Ovary (tissue), 10 donors: ENCODE measurements at places on chromosomes 3 and 15. TPM values are rescaled to one million over a fixed set of nuclear protein-coding genes. Genes with fewer than 3 reads are reported as not detected.

GRCh38 chr15:40680151-40680550 is 14.8 kb upstream of the RAD51 start:
- DNase-seq: no peak

GRCh38 chr15:23760024-23760423 is 72.9 kb upstream of the NDN start:
- DNase-seq: no peak

GRCh38 chr3:110436209-110436608 is 635.4 kb upstream of the NECTIN3 start:
- no peak for DNase-seq

The FETUB gene
- not detected for total RNA-seq

The XIRP1 gene
- not detected for total RNA-seq

DNA sequence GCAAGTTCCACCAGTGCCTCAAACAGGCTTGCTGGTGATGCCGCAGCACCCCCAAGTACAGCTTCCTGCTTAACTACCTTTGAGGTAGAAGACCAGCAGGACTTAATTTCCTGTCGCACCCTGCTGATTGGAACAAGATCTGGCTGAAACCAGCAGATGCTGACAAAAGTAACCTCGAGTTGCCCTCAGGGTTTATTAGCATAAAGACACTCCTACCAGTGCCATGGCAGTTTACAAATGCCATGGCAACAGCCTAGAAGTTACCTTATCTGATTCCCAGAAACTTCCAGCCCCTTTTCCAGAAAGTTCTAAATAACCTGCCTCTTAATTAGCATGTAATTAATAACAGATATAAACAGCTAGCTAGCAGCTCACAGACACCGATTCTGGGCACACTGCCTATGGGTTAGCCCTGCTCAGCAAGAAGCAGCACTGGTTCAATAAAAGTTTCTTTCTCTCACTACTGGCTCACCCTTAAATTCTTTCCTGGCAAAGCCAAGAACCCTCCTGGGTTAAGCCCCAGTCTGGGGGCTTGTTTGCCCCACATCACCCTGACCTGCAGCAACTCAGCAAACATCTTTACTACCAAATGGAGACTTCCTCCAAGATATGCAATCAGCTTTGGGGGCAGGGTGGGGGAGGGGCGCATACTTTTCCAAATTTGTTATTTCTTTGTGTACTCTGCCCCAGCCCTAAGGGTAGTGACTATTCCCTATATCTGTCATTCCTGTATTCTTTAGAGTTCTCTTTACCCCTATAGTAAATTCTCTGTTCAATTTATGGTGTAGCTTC is 54.2 kb downstream of the MAP4 start:
- DNase-seq: no peak

DNA sequence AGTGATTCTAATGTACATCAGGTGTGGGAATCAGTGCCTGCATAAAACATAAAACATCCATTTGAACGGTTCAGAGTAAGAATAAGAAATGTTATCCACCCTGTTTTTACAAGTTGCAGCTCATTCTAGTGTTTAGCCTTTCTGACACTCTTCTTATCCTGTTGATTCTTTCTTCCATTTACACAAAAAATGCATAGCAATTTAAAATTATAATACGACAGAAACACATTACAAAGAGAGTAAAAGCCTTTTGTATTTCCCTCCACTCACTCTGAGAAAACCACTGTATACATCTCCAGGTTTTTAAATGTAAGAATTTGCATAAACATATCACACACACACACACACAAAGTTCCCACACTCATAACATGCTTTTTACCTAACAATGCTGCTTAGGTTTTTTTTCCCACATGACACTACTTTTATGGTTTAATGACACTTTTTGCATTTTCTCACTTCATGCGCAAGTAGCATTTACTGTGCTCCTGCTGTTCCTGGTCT is 199.8 kb downstream of the CNTN6 start:
- DNase-seq: no peak

DNA sequence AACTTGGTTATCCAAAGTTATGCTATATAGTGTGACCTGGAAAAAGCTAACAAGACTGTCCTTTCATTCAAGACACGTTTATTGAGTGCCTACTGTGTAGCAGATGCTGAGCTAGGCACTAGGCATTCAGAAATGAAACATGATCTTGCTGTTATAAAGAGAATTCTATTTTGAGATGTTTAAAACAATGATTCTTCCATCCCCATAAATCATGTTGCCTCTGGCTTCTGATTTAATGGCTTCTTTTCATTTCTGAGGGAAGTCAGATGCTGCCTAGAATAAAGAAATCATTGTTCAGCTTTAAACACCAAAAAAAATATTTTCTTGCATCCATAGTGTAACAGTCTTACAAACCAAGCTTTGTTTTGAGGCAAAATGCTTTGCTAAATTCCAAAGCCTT is 620.9 kb upstream of the UBE2E2 start:
- no peak for DNase-seq

The C3orf62 gene
- 6.7 TPM for total RNA-seq

The PCYT1A gene
- total RNA-seq: 32.7 TPM

The SLC2A2 gene
- total RNA-seq: not detected

The P2RY1 gene
- total RNA-seq: 9.5 TPM

The METTL6 gene
- total RNA-seq: 21.7 TPM

The TM4SF4 gene
- not detected for total RNA-seq

The LRRK1 gene
- total RNA-seq: 19.4 TPM

DNA sequence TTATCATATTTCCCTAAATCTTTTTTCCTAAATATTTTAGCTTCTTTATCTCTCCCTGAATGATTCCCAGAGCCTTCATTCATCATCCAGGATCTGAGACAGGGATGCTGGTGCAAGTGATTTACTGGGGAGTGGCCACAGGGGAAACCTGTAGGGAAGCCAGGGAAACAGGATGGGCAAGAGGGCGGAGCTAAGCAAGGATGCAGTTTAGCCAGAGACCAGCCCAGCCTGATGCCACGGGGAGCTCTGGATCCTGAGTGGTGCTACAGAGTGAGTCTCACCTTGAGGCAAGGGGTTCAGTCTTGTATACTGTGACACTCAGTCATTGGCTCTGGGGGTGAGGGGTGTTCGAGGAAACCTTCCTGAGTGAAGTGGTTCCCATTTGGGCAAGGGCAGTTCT is 39.7 kb upstream of the LRRFIP2 start:
- DNase-seq: no peak

- DNase-seq: no peak
These were observed 1.1 kb upstream of the SETD5 start for GRCh38 chr3:9396301-9396631.

The RARB gene
- total RNA-seq: 13.4 TPM

The HESX1 gene
- total RNA-seq: 1.3 TPM

DNA sequence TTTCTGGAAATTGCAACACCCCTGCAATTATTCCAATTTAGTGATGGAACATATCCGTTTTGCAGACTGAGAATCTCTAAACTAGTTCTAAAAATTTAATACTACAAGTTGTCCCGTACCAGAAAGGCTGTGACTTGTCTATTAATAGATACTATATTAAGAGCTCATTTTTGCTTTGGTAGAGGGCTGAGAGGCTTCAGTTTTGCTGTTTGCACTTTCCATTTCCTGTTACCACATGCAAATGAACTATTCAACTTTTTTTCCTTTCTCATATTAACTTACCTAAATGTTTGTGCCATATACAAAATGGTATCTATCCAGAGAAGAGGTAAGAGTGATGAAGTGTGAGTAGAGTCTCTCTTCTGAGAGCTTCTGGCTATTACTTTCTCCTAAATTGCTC is 101.5 kb upstream of the CRBN start:
- no peak for DNase-seq

DNA sequence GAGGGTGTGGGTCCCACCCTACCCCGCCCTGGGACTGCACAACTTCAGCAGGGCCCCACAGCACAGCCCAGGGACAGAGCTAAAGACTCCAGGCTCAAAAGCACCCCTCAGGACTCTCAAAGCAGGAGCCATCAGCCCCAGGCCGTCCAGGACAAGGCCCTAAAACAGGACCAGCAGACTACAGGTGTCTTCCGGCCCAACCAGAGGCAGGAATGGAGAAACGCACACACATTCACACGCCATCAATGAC is 26.1 kb downstream of the ATRIP start:
- no peak for DNase-seq

The GP9 gene
- not detected for total RNA-seq

DNA sequence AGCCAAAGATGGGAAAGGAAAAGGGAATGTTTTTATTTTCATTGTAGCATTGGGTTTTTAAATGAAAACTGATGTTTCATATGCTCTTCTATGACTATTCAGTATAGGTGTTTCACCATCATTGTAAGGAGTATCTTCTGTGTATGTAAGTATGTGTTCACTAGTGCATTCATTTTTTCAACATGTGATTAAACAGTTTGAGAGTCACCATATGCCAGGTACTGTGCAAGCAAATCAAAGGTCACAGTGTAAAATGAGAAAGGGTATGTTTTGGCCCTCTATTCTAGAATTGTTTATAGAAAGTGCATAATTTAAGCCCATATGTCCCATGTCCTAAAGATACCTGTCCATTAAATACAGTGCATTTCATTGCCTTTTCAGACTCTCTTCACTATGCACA is 207.2 kb downstream of the ZBTB20 start:
- DNase-seq: no peak

DNA sequence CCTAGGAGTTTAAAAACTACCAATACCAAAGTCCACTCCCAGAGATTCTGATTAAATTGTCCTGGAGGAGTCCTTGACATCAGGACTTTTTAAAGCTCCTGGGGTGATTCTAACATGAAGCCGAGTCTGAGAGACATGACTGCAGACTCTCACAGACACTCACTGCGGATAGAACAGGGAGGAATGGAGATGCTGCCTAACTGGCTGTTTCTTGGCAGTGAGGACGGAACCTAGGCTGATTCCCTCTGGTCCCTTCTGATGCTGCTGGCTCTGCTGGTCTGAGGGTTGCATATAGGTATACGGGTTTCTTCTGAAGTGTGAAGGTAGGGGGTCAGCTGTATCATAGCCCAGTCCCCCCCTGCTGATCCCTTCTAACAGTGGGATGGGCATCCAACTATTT is 1.3 kb upstream of the HRG start:
- DNase-seq: no peak

The TLR9 gene
- total RNA-seq: 1.5 TPM

GRCh38 chr3:28863186-28863585 is 417.7 kb upstream of the RBMS3 start:
- no peak for DNase-seq

- DNase-seq: no peak
These were observed 292.3 kb downstream of the TLE3 start for GRCh38 chr15:69805248-69805953.

- DNase-seq: no peak
These were observed 151.4 kb downstream of the PLD1 start for GRCh38 chr3:171658841-171659240.

GRCh38 chr3:52453496-52454249 is at the start of gene TNNC1:
TNNC1 (minus strand) TSS chr3:52454041; CDS start chr3:52454015, 26 bp downstream.
- DNase-seq: no peak

DNA sequence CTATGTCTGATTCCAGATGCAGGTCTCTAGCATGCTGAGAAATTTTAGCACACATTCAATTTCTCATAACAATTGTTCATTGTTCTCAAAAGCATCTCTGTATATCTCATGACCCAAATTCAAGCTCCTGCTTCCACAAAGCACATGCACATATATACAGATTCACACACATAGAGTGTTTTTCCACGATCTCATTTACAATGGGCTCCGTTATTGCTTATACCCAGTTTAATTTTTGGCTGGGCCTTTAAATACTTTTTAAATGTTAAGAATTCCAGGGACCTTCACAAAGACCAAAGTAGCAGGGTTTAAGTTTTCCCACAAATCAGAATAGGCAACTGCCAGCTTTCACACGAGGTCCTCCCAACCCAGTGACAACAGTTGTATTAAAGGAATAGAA is 333.5 kb upstream of the SEMA6D start:
- no peak for DNase-seq

The EPHB3 gene
- total RNA-seq: 10.6 TPM

DNA sequence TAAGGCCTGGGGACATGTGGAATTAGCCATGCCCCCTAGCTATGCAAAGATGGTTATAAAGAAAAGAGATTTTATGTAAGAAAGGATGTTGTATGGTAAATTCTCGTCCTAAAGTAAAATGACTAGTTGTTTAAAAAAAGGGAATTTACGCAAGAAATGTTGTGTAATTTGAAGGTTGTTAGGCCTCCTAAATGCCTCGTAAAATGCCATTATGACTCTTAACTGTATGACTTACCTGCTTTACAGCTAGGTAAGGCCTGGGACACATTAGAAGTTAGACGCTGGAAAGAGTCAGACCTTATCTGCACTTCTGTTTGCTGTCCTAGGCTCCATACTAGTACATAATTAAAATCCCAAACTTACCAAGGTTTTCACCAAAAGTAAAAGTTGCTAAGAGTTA is 17.5 kb upstream of the HHATL start:
- no peak for DNase-seq
